ENCODE measurements at places on chromosomes 11 and 22.

DNA sequence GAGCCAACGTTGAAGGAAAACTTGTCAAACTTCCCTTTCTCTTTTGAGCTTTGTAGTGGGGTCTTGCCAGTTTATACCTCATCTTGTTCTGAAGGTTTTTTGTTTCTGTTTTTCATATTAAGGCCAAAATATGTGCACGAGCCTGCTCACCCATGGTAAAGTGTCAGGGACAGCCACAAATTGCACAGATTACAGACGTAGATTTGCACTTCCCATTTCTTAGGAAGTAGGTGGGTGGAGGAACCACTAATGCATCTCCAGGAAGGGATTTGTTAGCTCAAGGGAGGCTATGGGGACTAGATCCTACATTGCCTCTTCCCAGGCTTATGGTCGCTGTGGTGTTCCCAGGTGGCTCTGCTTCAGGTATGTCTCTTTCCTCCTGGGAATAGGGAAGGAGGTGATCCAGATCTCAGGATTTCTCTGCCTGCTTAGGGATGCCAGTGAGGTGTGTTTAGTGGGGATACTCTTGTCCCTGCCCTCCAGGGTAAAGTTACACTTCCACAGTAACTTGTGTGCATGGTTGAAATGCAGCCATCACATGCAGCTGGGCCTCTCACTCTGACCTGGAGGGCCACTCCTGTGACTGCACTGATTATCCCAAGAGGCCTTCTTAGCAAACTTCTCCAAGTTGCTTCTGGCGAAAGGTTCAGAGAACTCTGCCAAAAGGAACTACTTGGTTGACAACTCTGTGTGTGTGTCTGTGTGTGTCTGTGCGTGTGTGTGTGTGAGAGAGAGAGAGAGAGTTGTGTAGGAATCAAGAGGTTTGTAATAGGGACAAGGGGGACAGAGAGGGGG is 9.8 kb downstream of the PPFIBP2 start:
- no peak for DNase-seq

- DNase-seq = no peak
Measured at GRCh38 chr11:129605815-129606214, 209.8 kb upstream of the TMEM45B start.

GRCh38 chr11:15764948-15765347 is 591.4 kb downstream of the SOX6 start:
- DNase-seq = no peak

GRCh38 chr11:45411228-45411946 is 125.2 kb upstream of the SYT13 start:
- DNase-seq = no peak

GRCh38 chr11:76234416-76235232 is 28.3 kb upstream of the WNT11 start:
- peak; percentile 31 for DNase-seq

GRCh38 chr11:74086242-74086884 is 77.5 kb upstream of the UCP3 start:
- no peak for DNase-seq

DNA sequence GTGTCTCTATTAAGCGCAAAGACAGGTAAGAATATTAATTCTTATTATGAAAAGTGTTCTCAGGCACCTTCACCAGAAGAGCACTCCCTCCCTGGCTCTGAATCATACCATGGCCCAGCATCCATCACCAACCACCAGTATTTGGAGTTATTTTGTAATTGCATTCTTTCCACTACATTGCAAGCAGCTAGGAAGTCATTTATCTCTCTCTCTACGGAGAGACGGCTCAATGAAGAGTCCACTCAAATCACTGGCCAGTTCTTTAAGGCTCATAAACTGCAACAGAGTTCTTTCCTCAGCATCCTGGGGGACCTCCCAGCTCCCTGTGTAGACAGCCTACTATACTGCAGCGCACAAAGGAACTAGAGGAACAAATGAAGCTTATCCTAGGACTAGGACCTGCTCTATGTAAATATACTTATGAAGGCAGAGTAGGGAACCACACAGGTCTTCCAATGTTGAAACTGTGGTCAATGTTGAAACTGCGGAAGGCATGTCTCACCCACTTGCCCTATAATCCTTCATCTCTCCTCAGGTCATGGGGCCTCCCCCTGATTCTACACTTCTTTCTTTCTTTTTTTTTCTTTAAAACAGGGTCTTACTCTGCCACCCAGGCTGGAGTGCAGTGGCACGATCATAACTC is 63.4 kb downstream of the AAMDC start:
- peak; percentile 73 for DNase-seq

DNA sequence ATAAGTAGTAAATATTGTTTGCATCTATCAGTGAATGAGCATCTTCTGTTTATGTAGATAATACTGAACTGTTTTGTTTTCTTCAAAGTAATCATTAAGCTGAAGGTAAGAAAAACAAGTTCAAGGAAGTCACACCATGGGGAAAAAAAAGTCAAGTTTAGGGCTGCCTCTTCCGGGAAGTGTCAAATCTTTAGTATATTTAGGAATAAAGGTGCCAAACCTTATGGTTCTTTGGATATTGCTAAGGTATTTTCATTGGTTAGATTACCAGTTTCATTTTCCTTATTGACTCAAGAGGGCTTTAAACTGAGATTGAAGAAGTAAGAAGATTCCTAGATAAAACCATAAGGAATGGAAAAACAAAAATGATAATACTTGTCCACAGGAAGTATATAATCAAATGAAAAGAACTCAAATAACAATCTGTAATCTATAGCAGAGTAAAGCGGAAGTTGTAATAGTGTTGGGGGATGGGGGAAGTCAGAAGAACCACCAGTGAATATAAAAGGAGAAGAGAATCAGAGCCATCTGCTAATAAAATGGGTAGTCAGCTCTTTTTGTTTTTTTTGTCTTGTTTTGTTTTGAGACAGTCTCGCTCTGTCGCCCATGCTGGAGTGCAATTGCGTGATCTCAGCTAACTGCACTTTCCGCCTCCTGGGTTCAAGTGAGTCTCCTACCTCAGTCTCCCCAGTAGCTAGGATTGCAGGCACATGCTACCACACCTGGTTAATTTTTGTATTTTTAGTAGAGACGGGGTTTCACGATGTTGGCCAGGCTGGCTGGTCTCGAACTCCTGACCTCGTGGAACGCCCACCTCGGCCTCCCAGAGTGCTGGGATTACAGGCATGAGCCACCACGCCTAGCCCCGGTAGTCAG is 2.3 kb downstream of the ATM start:
- DNase-seq = no peak

- DNase-seq = peak; percentile 13
Measured at GRCh38 chr22:50602338-50602700, 1.7 kb downstream of the MAPK8IP2 start.

DNA sequence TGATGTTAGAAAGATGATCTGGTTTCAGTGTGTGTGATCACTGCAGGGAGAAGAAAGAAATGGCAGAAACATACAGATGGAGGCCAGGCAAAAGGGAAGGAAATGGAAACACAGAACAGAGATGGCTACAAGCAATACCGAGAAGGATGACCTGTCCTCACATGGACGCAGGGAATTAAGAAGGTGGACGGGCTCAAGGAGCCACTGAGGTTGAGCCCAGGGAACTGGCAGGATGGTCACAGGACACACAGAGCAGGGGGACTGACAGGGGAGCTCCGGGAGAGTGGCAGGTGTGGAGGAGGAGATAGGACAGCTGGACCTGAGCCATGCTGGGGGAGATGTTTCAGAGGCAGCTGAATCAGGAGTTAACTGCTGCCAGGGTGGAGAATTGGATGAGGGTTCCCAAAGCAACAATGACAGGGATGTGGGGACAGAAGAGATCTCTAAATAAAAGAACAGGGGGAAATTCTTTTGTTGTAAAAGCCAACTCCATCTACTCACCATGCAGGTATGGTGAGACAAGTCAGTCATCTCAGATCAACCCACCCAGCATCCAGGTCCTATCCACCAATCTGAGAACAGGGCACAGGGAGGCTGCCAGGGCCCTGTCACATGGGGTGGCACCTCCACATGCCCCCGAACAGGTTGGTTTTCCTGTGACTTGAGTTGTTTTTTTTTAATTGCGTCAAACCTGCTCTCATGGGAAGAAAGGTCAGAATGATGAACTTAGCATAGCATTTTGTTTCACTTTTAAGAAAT is 26.3 kb downstream of the KLHL22 start:
- DNase-seq = no peak

GRCh38 chr11:102064316-102064715 is 17.1 kb downstream of the CFAP300 start:
- no peak for DNase-seq

DNA sequence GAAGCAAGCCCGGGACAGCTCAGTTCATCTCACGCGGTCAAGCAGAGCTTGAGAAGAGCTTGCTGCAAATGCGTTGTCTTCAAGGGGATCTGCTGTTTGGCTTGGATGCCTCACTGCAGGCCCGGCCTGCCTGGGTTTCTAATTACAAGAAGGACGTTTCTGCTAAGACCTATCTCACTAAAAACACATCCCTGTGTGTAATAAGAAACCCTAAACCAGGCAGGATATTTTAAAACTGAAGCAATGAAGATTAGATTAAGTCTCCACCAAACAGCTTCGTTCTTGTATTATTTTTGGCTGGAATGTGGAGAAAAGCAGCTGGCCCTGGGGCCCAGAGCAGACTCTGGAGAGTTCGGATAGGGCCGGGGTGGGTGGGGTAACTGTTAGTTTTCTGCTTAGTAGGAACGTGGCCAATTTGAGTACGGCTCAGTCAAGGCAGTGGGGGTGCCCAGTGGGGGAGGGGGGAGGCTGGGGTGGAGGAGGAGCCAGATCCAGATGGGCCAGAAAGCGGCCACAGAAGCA is 6.0 kb downstream of the PKNOX2 start:
- DNase-seq = no peak

DNA sequence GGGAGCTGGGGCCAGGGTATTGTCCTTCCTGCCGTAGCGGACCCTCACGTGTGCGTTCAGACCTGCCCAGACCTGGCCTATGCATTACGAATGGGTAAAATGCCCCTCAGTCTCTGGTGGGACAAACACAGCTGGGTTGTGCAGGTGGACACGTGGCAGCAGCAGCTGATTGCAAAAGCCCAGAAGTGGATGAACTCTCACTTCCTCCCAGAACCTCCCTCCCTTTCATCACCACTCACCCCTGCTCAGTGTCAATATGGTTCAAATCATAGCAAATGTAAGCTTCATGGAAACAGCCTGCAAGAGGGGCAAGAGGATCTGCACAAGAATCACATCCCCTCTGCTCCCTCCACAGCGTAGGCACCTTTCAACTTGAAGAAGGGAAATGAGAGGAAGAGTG is 352.1 kb downstream of the OPCML start:
- DNase-seq = no peak

DNA sequence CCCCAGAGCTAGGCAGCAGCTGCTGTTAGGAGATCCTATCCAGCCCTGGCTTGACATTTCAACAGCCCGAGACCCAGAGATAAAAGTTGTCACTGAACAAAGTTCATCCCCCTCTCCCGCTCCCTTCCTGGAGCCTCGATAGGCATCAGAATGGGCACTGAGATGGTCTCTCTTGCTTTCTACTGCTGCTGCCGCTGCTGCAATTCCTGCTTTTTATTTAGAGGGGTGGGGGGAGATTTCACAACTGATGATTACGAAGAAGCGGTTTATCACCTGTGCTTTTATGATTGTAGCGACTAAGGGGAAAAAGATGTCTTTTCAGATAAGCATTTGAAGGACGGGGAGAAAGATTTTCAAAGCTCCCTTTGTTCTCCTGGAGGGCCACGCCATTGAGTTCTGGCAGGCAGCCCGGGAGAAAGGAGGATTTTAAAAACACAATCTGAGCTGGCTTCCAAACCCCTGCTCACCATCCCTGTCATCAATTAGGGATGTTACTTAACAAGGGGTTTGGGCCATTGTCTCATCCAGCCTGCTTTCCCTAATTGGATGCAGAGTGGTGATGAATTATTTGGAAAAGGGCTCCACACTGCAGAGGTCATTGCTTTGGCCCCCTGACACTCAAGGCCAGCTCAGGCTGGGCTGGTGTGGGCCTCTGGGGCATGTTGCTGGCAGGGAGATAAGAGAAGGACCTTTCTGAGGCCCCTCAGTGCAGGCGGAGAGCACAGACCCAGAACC is 344.7 kb downstream of the BUD13 start:
- DNase-seq = no peak

GRCh38 chr11:118715245-118715831 is 35.9 kb upstream of the TREH start:
- DNase-seq = no peak

GRCh38 chr11:65654375-65655349 is 8.1 kb downstream of the RELA start:
- no peak for DNase-seq

DNA sequence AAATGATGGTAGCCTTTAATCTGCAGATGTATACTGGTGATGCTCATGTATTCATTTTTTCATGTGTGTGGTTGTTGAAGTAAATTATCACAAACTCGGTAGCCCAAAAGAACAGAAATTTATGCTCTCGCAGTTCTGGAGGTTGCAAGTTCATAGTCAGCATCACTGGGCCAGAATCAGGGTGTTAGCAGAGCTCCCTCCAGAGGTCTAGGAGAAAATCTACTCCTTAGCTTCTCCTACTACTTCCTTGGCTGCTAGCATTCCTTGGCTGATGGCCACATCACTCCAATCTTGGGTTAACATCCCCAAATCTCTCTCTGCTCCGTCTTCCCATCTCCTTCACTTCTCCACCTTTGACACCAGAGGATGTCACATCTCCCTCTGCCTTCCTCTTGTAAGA is 45.3 kb upstream of the GALNT18 start:
- no peak for DNase-seq

- DNase-seq = peak; percentile 43
Measured at GRCh38 chr11:13668957-13669521, 571 bp downstream of the FAR1 start.
